ENCODE measurements at places on chromosomes 7 and 10.
A peak's percentile ranks its signal among the peaks of the same experiment; 100 is the strongest.

DNA sequence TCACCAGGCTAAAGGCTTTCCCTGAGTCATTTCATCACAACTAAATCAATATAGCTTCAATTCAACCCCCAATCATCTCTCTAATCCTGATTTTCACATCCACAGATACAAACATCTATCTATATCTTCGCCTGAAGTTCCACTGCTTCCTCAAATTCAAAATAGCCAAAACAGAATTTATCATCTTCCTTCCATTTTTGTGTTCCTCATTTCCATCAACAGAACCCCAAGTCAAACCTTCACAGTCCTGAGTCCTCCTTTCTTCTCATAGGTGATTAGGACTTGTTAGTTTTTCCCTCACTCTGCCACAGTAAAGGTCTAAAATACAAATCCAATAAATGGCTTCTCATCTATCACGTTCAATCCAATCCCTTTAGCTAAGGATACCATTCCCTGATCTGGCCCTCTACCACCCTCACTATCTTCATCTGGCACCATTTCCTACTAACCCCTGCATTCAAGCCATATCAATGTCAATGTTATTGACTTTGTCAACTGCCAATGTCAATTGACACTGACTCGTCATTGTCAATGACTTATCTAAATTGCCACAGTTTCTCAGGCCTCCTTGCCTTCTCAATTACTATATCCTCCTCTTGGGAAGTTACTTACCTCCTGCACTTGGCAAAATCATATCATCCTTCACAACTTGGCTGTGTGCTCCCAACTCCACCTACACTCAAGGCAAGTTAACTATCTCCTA is 2.6 kb downstream of the HYCC1 start:
- no peak for DNase-seq

- DNase-seq, result no peak
Measured at GRCh38 chr10:15140698-15141097, 27.8 kb downstream of the NMT2 start.

- peak; percentile 40 for DNase-seq
Measured at GRCh38 chr10:100148353-100149211, 37.2 kb downstream of the ERLIN1 start.

DNA sequence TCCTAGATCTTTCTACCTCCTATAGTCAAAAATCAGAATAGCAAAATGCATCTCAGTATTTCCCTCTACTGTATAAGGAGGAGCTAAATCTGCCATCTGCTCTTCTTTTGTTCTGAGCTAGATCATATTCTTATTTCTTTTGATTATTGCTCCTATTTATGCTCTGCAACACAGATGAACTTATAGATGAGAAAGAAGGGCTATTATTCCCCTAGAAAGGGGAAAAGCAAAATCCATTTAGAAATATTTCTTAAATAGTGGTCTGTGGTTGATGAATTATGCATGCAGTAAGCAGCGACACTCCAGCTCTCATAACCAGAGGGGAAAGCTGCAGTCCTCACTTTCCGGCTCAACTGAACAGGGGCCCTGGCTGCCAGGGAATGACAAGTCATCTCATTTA is 207.3 kb upstream of the SORCS1 start:
- DNase-seq, result no peak

DNA sequence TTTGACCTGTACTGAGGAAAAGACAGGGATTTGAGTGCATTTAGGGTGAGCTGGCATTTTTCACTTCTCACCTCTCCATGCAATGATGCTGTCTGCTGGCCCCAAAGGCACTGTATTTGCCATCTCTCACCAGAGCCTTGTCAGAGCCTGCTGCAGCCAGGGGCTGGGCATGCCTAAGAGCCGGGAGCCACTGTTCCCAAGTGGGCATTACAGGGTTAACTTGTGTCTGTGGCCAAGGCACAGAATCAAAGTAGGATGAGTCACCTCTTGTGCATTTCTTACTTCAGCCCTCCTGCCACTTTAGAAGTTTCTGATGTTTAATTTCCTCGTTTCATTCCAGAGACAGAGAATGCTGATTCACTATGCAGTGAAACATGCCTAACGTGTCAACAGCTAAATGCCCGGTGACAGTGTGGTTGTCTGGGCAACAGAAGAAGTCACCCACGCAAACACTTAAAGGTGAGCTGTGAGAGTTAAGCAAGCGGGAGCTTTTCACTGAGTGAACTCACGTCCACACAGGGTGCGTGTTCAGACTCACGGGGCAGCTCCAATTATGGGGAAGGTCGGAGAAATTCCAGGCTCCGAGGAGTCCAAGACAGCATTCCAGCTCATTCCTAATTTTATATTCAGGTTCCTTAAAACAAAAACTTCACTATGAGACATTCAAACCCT is 57.1 kb upstream of the IGFBP3 start:
- no peak for DNase-seq

DNA sequence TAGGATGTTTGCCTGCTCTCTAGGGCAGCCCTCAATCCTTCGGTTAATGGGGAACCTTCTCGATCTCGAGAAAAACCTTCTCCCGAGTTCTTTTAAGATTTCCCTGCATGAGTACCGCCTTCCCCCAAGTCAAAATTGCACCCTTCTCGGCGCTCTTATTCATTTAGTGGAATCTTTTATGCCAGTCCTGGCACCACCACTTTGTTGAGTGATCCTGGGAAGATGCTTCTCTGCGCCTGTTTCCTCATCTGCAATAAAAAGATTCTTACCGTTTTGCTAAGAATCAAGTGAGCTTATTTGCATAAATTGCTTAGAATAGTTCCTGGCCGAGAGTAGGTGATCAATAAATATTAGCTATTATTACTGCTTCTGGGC is 697 bp downstream of the ARPC1A start:
- no peak for DNase-seq

GRCh38 chr7:141333459-141333858 is 217.8 kb upstream of the AGK start:
- peak; percentile 49 for DNase-seq

DNA sequence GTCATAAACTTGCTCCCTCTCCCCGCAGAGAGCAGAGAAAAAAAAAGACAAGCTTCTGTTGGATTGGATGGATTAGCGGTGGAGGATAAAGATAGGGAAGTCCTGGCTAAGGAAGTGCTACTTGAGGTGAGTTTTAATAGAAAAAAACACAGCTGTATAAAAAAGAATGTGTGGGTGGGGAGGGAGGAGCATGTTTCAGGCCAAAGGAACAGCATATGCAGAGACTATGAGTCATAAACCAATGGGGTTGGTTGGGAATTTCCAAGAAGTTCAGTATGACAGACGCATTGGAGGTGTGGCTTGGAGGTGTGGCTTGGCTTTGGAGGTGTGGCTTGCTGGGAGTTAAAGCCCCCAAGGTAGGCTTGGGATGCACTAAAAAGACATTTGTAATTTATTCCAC is 103.0 kb upstream of the LSM8 start:
- DNase-seq, result peak; percentile 25

DNA sequence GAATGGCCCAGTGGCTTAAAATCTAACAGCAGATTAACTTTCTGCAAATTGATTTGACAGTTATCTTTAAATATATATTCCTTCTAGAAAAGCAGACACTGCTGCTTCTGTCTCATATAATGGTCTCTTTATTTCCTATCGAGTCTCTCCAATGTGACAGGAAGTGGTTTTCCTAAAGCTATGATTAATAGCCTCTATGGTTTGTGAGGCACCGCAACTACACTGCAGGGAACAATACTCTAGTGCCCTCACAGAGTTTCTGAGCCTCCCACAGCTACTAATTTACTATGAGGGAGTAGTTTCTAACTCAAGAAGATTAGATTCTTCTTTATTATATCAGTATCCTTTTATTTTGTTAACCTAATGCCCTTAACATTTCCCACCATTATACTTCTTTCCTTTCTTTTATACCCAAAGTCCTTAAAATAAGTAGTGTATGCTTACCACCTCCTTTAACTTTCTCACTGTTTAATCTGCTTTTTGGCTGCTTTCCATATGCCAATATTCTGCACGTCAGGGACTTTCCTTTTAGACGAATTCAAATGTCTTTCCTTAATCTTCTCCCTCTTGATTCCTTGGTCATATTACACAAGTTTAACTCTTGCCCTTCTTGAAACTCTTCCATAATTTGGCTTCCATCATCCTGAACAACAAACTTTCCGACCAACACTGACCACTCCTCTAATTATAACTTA is 23.8 kb upstream of the AHR start:
- no peak for DNase-seq

DNA sequence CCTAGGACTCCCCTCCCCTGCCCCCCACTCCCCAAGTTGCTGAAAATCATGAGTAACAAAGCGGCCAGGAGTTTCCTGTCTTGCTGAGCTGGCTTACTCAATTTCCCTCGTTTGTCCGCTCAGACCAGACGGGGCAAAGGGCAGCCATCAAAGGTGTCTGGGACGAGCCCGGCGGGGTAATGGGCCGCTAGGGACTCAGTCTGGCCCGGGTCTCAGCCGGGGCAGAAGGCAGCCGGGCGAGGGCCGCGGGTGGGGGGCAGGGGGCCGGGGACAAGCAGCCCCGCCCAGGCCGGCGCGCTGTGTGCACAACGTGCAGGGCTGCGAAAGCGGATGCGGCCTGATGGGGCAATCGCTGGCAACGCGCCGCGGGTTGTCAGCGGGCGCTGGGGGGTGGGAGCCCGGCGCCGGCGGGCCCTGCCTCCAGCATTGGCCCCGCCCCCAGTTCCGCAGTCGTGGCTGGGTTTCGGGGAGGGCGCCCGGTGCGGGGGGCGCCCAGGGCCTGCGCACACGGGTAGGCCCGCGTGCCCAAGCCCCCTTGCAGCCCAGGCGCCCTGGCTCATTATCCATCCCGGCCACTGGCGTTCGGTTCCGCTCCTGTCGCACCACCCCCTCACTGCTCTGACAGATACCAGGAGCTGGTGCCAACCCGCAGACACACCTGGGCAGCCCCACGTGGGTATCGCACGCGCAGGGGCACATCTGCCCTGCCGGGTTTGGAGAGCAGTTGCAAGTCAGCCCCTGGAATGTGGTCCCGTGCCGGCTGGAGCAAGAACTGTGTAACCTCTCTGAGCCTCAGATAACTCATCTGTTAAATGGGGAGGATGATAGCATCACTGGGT is 35.1 kb downstream of the DNAJB12 start:
- peak; percentile 93 for DNase-seq

GRCh38 chr7:149725426-149725821 is 48.0 kb downstream of the ZNF467 start:
- DNase-seq, result no peak

DNA sequence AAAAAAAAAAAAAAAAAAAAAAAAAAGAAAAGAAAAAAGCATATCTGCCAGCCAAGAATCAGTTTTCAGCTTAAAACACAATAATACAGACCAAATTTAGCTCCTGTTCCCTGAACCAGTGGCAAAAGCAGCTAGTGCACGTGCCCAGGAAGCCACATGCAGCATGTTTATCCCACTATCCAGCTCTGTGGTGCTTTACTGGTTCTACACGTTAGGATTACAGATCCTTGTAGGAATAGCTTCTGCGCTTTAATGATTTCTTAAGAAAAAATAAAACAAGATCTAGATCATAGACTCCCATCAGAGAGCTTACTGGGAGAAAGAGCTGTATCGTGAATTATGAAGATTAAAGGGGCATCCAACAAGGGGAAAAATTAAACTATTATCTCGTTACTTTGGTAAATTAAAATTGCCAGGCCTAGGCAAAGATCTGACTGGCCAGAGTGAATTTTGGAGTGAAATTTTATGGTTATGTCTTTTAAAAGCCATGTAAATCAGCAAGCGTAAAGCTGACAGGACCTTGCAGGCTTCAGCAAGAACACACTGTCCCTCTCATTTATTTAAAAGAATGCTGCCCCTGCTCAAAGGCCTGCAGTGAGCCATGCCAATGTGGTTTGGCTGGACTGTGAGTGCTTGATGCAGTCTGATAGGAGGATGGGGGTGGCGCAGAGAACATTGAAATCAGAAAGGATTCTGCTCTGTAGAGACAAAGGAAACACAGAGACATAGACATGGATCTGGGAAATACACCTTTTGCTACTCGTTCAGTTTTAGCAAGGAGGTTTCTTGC is 177.3 kb upstream of the PHYHIPL start:
- DNase-seq, result no peak

DNA sequence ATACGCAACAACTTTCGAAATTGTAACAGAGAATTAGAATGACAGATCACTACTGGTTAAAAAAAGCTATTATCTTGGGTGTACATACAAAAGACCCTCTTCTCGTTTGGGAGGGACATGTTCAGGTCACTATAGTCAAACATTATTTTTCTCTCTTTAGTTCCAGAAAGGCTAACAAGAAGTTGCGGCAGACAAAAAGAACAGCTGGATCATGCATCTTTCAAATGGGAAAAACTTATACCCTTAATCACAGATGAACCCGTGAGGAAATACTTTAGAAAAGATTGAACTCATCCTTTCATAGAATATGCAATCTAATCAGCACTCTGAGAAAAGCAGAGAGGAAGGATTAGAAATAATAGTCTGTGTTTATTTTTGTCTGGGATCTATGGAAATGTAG is 72.5 kb downstream of the EVX1 start:
- DNase-seq, result no peak

DNA sequence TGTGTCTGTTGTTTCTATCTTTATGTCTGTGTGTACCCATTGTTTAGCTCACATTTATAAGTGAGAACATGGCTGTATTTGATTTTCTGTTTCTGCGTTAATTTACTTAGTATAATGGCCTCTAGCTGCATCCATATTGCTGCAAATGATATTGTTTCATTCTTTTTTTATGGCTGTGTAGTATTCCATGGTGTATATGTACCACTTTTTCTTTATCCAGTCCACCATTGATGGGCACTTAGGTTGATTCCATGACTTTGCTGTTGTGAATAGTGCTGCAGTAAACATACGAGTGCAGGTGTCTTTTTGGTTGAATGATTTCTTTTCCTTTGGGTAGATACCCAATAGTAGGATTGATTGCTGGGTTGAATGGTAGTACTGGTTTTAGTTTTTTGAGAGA is 48.2 kb downstream of the ZNRF2 start:
- no peak for DNase-seq

GRCh38 chr7:82729172-82730030 is 285.8 kb upstream of the CACNA2D1 start:
- peak; percentile 59 for DNase-seq

- no peak for DNase-seq
Measured at GRCh38 chr10:84340187-84340586, 11.8 kb downstream of the CCSER2 start.

DNA sequence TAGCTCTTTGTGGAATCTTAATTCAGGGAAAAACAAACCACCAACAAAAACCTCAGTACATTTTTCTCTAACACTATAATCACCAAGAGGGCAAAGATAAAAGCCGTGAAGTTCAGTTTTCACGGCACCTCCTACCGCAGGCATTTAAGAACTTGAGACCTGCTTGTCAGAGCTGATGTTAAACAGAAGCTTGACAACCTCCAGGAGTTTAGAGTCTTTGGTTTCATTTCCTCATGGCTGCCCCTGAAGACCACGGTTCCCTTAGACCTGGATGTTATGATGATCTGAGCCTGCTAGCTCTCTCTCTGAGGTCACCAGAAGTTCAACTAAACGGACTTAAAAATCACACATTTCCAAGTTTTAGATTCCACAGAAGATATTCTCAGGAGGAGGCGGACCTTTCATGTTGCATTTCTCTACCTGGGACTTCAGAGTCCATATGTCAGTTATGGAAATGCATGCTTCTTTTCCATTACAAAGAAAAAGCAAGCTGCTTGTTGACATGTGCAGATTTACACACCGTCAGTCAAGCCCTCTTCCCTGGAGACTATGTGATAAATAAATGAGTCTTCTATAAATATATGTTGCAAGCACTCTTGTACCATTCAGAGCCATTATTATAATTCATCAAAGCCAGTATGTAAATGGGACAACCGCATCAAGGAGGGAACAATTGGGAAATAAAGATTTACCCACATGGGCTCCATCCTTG is 258.0 kb downstream of the GFRA1 start:
- no peak for DNase-seq

GRCh38 chr10:10326116-10326515 is 691.6 kb upstream of the CELF2 start:
- no peak for DNase-seq

Measured in HAP-1 (cell line).